ENCODE measurements at places on chromosomes 11 and 22.

DNA sequence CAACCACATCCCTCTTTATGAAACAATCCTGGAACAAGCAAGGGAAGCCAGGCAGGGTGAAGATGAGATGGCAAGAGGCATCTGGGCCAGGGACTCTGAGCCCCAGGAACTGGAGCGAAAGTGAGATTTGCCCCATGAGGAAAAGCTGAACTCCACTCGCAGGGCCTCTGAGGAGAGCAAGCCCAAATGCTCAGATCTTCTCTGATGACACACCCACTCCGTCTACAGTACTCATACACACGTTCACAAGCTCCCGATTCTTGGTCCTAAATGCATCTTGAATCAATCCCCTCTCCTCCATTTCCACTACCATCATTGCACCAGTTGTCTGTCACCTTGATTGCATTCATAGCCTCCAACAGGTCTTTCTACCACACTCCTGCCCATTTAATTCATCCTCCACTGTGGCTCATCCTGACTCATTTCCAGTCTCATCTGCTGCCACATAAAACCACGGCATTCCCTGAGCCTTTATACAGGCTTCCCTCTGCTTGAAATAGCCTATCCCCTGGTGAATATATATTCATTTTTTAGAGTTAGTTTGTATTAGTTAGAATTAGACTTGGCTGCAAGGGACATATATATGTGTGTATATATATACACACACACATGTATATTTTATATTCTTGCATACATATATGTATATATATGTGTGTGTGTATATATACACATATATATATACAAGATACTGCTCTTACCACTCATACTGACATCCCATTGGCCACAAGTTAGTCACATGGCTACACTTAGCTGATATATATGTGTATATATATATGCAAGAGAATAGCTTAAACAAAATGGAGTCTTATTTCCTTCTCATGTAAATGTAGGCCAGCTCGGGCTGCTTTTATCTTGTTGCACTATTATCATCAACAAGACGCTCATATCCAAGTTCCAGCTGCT is 1.4 kb upstream of the APOA5 start:
- no peak for DNase-seq

DNA sequence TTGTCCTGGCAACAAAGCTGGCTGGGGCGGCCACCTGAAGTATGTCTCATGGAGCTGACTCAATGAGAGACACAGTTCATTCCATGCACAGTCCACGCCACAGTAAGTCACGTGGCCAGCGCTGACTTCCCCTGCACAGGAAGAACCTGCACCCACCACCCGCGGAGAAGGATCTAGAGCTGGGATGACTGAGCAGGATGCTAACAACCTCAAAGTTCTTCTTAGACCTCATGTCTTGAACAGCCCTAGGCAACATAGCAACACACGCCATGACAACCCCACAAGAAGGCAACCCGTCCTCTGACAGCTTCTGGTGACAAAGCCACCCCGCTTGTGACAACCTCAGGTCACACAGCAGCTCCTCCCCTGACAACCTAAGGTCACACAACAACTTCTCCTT is 76.9 kb upstream of the B3GAT1 start:
- DNase-seq: no peak

DNA sequence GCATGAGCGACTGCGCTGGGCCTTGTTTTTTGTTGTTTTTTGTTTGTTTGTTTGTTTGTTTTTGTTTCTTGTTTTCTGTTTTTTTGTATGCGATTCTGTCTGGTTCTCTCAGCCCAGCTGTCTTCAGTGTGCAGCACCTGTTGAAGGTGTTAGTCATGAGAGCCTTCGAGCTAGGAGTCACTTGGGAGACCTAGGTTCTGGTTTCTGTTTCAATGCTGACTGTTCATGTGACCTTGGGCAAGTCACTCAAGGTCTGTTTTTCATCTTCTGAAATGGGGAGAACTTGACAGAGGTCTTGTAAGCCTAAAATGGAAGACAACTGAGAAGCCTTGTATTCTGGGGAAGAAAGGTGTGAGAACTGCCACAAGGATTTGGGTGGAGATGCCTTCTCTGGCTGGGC is 1.8 kb downstream of the DCPS start:
- DNase-seq: no peak

DNA sequence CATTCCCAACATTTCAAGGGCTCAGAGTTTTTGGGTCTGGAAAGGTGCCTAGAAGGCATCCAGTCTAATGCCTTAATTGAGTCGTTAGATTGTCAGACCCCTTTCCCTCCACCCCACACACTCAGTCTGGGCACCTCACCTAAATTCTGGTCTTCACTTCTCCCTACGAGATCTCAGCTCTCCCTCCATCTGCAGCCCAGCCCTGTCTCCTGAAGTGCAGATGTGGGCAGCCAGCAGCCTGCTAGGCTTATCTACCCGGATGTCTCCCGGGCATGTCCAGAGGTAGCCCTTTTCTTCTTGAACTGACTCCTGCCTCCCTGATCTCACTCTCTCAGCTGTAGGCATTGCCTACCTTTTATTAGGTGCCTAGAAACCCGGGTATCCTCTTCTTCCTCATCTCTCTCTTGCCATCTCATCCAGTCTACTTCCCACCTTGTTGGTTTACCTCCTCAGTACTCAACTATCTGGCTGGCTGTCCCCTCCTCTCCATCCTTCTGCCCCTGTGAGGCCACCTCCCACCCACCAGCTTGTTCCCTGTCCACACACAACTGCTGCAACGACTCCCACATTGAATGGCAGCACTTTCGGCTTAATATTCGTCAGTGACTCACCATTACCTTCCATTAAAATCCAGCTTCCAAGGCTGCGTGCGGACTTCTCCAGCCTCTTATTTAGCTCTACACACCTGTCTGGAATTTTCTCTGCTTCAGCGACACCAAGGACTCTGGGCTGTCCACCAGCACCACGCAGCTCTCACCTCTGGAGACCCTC is 6.2 kb downstream of the SEPTIN3 start:
- DNase-seq: no peak

GRCh38 chr11:133824593-133824992 is 20.7 kb downstream of the SPATA19 start:
- no peak for DNase-seq

GRCh38 chr11:31479066-31479465 is 30.4 kb downstream of the IMMP1L start:
- no peak for DNase-seq

DNA sequence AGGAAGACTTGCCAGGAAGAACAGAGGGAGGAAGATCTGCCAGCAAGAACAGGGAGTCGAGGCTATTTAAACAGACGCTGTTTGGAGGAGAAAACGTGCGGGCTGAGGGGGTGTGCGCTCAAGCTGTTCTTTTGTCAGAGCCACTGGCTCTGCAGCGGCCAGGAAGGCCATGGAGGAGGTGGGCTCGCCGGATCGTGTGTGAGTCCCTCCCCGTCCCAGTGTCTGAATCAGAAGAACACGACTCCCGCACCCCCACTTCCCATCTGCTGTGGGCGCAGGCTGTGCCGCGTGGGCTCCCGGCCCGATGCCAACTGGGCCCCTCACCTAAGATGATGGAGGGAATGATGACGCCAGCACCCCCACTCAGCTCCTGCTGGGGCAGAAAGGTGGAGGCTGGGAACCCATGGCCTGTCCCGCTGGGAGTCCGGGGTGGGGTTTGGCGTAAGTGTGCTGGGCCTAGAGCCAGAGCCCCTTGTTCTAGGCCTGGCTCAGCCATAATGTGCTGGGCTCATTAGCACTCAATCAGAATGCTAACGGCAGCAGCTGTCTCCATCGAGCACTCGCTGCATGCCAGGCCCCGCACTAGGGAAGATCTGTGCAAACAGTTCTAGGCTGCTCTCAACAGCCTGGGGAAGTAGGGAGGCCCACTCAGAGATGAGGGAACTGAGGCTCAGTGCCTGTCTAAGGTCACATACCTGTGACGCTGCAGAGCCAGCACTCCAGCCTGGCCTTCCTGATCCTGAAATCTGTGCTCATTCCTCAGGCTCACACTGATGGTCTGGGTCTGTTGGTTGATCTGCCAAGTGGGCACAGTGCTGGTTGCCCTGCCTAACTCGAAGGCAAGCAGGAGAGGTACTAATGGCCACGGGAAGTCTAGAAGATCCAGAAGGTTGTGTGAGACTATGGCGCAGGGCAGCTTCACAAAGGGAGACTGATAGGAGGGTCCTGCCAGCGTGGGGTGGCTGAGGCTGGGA is 11.5 kb downstream of the NPTXR start:
- DNase-seq: no peak

- no peak for DNase-seq
These were observed 85.9 kb downstream of the MICAL2 start for GRCh38 chr11:12196308-12196707.

DNA sequence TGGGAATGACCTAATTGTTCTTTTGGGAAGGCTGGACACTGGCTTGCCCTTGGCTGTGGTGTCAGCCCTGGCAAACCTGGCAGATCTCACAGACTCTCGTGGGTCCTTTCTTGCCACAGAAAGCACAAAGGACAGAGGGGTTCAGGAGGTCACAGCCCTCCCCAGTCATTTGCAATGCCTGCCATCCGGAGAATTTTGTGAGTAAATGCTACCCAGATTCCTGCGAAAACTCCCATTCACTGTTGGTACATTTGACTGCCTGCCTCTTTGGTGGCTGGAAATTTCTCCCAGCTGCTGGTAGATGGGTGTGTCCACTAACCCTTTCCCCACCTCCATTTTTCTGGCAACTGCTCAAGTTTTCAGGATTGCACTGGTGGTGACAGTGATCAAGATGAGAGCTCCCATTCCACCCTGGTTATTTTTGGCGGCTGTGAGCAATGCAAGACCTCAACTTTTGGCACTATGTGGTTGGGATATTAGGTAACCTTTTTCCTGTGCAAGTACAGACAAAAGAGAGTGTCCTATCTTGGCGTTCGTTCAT is 155.7 kb downstream of the NAV2 start:
- no peak for DNase-seq

DNA sequence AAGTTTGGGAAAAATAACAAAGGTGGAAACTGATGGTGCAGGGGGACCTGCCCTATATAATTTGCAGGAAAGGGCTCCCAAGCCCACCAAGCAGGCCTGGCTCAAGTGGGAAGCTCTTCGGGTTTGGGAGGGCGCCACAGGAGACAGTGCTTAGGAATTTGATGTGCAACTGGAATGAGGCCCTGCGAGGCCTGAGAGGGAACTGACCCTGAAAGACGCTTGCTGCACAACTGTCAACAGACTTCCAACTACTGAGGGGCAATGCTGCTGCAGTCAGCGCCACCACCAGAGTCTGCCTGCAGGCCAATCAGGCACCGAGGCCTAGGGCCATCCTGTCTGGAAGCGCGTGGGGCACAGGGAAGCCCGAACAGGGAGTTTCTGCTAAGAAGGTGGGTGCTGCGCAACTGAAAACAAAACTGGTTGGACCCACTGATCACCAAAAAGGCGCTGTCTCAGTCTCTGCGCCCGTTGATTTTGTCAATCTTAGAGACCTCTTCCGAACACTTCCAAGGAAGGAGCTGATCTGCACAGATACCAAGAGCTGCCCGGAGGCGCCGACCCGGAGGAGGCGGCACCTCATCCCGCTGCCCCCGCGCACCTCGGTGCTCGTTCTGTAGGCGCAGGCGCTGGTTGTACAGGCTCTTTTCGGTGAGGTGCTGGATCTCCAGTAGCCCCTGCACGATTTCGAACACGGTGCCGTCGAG is 667 bp downstream of the DGCR6L start:
- no peak for DNase-seq

DNA sequence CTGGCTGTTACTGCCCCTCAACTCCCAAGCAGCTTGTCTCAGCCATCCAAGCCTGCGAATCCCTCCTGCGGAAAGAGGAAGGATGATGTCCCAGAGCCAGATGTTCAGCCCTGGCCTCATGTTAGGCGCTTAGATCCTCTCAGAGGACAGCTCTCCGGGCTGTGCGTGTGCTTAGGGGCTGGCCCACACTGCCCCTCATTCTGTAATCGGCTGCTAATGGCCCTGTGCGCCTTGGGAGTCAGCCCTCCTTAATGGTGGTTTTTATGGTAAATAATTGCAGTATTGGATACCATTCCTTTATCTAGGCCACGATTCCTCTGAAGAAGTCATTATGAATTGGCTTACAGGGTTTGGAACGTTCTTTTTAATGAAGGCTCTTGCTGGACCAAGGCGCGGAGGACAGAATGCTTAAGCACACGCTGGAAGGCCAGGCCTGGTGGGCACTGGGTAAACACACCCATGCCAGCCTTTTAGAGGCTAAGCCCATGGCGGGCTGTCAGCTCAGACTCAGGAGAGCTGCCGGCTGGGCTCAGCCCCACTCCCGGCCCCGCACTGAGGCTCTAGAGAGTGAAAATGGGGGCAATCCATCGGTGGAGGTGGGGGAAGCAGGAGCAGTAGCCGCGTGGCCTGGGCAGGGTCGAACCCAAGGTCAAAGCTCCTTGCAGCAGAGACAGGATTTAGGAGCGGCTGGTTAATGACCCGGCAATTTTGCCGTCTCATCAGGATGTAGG is 1157.5 kb downstream of the BRD1 start:
- no peak for DNase-seq

GRCh38 chr11:63738720-63739360 is 29.7 kb downstream of the ZFTA start:
- peak; percentile 74 for DNase-seq

GRCh38 chr22:19661156-19661555 is 53.1 kb upstream of the SEPTIN5 start:
- DNase-seq: no peak

DNA sequence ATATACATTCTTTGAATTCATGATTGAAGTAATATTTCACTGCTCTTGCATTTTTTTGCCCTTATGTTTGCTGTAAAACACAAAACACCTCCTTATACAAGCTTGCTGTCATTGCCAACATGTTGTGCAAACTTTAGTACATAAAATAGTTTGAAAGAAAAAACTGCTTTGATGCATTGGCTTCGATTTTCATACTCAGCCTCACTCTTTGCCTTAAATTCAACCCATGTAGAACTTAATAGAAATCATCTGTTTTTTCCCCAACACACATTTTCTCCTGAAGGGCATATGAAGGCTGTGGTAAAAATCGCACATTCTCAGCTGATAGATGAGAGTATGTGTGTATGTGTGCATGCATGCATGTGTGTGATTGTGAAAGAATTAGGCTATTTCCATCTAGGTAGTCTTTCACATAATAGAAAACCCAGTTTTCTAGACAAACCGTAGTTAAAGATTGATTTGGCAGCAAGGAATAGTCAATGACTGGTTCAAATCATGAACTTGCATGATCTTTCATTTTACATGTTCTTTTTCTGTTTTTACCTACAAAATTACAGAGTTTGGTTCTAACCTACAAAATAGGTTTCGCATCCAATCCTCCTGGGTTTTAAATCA is 72.8 kb upstream of the MTMR2 start:
- DNase-seq: no peak

DNA sequence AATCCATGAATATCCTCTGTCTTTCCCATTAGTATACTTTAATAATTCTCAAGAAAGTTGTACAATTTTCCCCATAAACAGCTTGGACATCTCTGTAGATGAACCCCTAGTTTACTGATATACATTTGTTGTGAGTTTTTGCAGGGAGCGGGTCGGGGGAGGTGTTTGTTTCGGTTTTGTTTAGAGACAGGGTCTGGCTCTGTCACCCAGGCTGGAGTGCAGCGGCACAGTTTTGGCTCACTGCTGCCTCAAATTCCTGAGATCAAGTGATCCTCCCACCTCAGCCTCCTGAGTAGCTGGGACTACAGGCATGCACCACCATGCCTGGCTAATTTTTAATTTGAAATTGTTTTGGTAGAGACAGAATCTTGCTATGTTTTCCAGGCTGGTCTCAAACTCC is 57.6 kb downstream of the IGLL5 start:
- no peak for DNase-seq
